ENCODE measurements at places on chromosomes 7 and 10.

- DNase-seq, result no peak
Observed at GRCh38 chr10:103703941-103704919, 151.1 kb downstream of the SH3PXD2A start.

GRCh38 chr7:139767561-139767982 is 10.2 kb downstream of the HIPK2 start:
- DNase-seq, result no peak

DNA sequence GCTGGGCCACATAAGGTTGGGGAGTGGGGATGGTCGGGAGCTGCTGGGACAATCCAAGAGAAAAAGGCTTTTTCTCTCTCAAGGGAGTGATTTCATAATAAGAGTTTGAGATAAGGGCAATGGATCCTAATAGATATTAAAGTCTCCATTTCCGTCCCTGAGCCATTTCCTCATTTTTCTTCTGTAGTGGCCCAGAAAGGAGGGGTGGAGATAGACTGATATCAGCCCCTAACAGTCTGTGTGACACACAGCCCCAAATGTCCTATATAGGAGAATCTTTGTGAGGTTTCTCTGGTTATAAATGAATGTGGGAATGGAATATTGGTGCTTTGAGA is 35.2 kb downstream of the PRSS2 start:
- DNase-seq, result no peak

- DNase-seq, result peak; percentile 66
Observed at GRCh38 chr10:31318382-31318853, 598 bp upstream of the ZEB1 start.

- no peak for DNase-seq
Observed at GRCh38 chr7:10128748-10129147, 844.9 kb upstream of the PHF14 start.

GRCh38 chr10:61897671-61898434 is 3.6 kb upstream of the ARID5B start:
- DNase-seq, result peak; percentile 56

DNA sequence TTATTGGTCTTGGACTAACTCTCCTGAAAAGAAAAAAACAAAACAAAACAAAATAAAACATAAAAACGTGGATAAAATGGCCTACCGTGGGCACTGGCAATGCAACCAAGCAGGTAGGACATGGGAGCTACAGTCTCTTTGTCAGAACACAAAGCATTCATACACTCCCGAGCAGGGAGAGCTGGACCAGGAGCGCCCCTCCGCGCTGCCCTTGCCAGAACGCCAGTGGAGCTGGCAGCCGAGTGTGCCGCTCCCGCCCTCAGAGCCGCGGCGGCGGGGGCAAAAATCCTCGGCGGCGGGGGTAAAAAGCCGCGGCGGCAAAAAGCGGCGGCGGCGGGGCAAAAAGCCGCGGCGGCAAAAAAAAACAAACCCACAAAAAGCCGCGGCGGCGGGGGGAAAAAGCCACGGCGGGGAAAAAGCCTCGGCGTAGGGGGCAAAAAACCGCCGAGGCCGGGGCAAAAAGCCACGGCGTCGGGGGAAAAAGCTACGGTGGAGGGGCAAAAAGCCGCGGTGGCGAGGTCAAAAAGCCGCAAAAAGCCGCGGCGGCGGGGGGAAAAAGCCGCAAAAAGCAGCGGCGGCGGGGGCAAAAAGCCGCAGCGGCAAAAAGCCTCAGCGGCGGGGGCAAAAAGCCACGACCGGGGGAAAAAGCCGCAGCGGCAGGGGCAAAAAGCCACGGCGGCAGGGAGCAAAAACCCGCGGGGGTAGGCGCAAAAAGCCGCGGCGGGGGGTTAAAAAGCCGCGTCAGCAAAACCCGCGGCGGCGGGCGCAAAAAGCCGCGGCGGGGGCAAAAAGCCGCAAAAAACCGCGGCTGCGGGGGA is 418.1 kb downstream of the ZNF716 start:
- DNase-seq, result no peak

GRCh38 chr10:103986360-103986759 is 19.4 kb downstream of the SLK start:
- no peak for DNase-seq

DNA sequence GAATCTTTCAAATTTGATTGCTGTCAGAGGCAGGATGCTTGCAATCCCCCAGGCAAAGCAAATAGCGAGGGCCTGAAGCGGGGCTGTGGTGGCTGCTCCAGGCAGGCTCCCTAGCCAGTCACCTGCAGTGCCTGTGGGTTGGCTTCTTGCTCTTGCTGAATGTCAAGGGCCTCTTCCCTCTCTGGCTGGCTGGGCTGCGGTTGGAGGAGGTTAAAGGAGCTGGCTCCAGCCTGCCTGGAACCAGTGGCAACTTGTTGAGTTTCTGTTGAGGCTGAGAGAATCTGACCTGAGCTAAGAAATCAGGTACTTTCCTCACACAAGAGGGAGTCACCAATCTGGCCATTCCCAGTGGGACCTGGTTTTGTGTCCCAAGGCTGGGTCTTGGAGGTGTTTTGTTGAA is 134.7 kb downstream of the TMEM178B start:
- no peak for DNase-seq

- no peak for DNase-seq
Observed at GRCh38 chr7:101174322-101174854, 5.7 kb downstream of the NAT16 start.

DNA sequence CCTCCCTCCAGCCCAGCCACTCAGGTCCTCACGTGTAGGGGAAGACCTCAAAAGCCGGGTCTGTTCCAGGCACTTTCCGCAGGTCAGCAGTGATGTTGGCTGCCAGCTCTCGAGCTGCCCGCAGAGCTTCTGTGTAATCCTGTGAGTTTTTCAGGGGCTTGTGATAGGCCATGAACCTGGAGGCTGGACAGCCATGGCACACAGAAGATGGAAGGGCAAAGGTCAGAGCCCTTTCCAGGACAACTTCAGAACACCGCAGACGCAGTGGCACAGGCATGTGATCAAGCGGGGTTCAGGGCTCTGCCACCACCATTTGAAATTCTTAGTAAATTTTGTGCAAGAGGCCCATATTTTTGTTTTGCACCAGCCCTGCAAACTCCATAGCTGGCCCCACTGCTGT is 24.0 kb downstream of the NPC1L1 start:
- no peak for DNase-seq

GRCh38 chr7:47320296-47320695 is 261.6 kb downstream of the TNS3 start:
- peak; percentile 62 for DNase-seq

GRCh38 chr7:596071-596818 is 76.6 kb upstream of the PDGFA start:
- DNase-seq, result no peak

DNA sequence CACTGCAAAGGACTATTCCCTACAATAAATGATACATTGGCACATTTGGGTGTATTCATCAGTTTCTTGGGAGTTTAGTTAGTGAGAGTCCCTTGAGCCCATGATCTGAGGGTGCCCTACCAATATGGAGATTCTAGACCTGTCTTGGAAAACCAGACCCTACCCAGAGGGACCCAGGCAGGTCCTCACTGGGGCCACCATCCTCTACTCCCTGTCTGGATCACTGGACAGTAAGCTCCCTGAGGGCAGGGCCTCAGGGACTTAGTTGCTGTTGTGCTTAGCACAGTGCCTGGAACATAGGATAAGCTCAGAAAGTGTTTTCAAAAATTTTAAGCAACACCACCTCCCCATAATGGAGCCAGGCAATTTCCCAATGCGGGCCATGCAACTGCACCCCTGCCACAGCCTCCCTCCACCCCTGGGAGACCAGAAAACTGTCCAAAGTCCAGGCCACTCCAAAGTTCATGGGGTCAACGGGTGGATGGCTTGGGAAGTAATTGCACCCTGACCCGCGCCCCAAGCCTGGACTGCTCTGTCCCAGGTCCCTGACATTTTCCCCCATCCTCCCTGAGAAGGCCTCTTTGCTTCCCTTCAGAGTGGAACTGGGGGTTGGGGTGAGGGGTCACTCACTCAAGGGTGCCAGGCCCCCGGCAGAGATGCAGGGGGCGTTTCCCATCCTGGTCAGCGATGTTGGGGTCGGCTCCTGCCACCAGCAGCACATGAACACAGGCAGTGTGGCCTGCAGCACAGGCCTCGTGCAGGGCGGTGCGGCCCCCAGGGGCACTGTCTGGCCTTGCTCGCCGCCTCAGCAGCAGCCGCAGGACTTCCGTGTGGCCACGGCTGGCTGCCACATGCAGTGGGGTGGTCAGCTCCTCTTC is 1.0 kb downstream of the ASB10 start:
- no peak for DNase-seq

GRCh38 chr10:9091530-9092093 is 1037.1 kb downstream of the GATA3 start:
- DNase-seq, result no peak
